NCI-H2029 treated with DMSO at 0.1 percent for 48 hours (cell line): ENCODE measurements at places on chromosomes 11 and 22.

DNA sequence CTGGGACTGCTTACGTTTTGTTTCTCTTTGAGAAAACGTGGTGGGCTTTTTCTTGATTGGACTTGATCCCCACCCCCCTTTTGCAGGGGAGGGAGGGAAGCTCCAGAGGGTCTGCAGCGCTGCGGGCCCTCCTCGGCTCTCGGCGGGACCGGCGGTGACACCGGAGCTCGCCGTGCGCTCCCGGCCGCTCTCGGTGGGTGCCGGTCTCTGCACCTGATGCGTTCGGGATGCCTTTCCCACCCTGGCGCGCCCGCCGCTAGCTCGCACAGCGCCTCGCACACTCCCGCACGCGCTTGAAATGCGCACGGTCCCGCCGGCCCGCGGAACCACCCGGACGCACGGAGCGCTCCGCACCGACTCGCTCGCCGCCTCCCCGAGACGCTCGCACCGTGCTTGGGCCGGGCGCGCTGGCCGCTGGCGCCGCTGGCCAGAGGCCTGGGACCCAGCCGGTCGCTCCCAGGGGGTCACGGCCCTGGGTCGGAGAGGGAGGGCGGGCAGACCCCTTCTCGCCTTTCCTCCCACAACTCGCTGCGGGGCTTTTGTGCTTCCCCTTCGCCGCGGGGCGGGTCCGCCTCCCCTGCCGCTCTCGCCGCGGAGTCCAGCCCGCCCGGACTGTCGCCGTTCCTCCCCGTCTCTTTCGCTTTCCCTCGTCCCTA lies 1.0 kb downstream of the ZBTB16 start:
- no peak for DNase-seq

GRCh38 chr11:114984611-114985163 lies 306.4 kb downstream of the NXPE2 start:
- no peak for DNase-seq

- no peak for DNase-seq
Measured at GRCh38 chr11:70517988-70518907, 119.9 kb downstream of the CTTN start.

DNA sequence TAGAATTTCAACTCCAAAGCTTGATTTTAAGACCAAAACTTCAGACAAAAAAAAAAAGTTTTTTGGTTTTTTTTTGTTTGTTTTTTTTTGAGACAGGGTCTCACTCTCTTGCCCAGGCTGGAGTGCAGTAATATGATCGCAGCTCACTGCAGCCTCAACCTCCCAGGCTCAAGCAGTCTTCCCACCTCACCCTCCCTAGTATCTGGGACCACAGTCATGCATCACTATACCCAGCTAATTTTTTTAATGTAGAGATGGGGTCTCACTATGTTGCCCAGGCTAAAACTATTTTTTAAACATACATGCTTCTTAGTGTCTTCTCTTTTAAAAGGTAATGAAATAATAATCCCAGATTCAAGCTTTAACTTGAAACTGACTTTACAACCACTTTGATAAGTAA lies 35.4 kb upstream of the GRK2 start:
- DNase-seq, result no peak

DNA sequence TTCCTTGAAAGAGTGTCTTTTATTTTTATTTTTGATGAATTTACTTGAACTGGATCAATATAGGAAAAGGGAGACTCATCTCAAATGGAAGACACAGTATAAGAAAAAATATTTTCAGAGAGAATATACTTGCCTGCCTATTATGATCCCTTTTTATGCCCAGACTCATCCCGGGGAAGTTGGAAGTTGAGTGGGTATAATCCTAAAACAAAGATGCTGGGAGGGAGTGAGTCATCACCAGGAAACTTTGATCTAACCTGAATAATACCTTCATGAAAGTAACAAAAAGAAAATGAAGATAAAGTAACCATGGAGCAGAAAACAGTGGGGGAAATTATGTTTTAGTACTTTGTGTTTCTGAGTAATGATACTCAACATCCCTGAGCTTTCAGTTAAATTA lies 1514.0 kb downstream of the FAM181B start:
- no peak for DNase-seq

- no peak for DNase-seq
Measured at GRCh38 chr22:25282346-25282670, 62.9 kb downstream of the CRYBB2 start.

GRCh38 chr22:26702906-26703830 lies 45.8 kb downstream of the MIAT start:
- DNase-seq, result no peak
